ENCODE measurements at places on chromosomes 5 and 9.

DNA sequence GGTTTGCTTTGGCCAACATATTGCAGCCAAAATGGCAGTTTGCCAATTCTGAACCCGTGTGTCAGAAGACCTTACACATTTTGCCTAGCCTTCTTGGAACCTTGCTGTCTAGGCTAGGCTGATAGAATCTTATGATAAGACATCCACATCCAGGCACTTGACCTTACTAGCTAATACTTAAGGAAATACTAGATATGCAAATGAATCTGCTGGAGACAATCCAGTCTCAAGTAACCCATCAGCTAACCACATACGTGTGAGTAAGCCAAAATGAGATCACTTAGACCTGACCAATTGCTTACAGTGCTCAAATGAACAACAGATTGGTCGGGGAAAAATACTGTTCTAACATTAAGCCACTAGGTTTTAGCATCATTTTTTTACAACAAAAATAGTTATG lies 1504.6 kb upstream of the CDH9 start:
- no peak for DNase-seq

DNA sequence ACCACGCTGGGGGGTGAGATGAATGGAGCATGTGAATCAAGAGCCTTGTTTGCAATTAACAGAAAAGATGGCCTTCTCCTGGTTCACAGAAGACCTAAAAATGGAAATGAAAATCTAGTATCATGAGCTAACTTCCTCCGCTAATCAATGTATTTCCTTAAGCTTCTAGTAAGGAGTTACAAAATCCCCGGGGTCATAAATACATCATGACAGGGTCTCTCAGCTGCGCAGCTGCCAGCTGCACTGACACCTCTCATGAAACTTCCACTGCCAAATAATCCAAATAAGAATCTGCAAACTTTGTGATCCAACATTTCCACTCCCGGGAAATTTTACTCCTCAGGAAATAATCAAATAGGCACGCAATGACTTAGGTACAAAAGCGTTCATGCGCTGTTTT lies 11.9 kb downstream of the MYO10 start:
- DNase-seq, result no peak

DNA sequence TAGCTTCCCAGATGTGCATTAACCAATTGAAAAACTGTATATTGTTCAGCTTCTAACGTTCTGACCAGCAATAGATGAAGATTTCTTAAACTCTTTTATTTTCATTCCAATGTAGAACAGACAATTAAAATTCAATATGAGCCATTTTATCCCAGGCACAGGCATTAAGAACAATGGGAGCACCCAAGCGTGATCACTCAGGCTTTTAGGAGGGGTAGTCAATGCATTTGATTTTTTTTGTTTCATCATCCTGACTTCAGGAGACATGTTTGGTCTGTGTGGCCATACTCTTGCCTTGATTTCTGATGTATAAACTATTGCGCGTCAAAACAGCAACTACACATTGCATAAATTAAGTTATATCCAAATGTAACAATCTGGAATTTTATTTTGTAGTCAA lies 653.0 kb upstream of the RORB start:
- no peak for DNase-seq

- DNase-seq, result no peak
Observed at GRCh38 chr5:5886812-5887486, 464.5 kb downstream of the ICE1 start.

GRCh38 chr5:133797167-133797566 lies 171.3 kb downstream of the C5orf15 start:
- no peak for DNase-seq

GRCh38 chr5:55101556-55102276 lies 730 bp upstream of the GZMA start:
- no peak for DNase-seq

DNA sequence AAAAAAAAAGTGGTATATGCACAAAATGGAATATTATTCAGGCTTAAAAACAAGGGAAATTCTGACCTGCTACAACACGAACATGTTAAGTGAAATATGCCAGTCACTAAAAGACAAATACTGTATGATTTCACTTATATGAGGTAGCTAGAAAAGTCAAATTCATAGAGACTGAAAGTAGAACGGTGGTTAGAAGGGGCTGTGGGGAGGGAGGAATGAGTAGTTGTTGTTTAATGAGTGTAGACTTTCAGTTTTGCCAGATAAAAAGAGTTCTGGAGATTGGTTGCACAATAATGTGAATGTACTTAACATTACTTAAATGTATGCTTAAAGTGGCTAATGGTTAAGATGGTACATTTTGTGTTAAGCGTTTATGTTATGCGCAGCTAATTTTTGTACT lies 79.5 kb upstream of the IL12B start:
- DNase-seq, result no peak

DNA sequence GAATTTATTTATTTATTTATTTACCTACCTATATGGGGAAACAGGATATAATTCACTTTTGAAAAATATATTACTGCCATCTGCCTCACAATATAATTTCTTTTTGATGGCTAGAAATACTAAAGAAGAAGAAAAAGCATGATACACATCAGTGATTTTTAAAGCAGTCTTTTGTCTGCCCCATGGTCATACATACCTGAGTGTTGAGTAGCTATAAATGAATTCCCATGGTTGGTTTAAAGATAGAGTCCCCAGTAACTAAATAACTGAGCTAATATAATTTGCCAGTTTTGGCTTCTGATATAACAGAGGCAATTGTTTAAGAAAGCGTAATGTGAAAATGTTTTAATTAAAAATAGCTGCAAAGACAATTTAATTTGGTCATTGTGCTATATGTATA lies 447.8 kb downstream of the PDE4D start:
- DNase-seq, result no peak

GRCh38 chr5:128436749-128437188 lies 101.3 kb downstream of the FBN2 start:
- no peak for DNase-seq

DNA sequence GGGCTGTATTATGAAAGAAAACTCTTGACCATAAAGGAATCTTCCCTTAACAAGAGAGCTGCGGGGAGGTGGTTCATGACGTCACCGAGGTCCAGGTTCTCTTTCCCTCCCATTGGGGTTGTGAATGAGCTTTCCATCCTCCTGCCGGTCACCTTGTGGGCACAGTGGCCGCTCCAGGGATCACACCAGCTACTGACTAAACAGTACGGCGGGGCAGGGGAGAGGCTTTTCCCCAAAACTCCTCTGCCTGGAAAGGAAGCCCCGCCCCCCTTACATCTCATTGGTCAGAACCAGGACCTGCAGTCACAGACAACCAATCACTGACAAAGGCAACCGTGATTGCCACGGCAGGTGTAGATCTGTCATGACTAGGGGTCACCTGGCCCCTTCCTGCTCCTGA lies 35.6 kb downstream of the ROR2 start:
- no peak for DNase-seq

DNA sequence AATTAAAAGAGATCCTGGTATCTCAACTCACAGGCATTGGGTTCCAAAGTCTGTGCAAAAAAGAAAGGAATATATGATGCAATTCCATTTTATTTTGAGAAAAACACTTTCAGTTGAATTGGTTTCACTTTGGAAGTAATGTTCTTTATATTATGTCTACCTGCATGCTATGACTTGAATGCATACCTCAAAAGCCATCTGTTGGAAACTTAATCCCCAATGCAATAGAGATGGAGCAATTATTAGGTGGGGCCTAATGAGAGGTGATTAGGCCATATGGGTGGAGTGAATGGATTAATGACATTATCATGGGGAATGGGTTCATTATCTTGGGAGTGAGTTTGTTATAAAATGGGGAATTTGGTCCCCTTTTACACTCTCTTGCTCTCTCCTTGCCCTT lies 293.3 kb downstream of the CSNK1G3 start:
- DNase-seq, result no peak

Data from NCI-H1417 treated with DMSO at 0.1 percent for 48 hours (cell line).